ENCODE measurements at places on chromosomes 2 and 18.

- peak; percentile 18 for DNase-seq
These were observed 254.3 kb downstream of the LRRTM1 start for GRCh38 chr2:80050246-80050645.

DNA sequence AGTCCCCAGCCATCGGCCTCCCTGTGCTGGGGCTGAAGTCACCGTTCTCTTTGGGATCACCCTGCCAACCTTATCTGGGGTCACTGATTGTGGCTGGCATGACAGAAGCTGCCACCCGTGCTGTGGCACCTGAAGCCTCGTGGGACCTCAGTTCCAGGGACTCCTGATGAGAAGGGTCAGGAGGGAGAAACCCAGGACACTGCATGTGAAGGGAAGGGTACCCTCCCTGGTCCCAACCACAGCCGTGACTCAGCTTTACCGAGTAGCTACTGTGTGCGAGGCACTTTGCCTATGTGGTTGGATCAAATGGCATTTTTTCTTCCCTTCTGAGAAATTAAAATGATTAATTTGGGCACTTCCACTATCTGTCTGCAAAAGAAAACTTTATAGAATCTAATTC is 64.4 kb downstream of the SP110 start:
- DNase-seq, result no peak

- no peak for DNase-seq
These were observed 99.5 kb downstream of the TCF4 start for GRCh38 chr18:55488473-55488872.

GRCh38 chr2:122389694-122390093 is 634.2 kb downstream of the TSN start:
- DNase-seq, result no peak

GRCh38 chr2:237923481-237924163 is 43.2 kb upstream of the UBE2F start:
- DNase-seq, result peak; percentile 78

DNA sequence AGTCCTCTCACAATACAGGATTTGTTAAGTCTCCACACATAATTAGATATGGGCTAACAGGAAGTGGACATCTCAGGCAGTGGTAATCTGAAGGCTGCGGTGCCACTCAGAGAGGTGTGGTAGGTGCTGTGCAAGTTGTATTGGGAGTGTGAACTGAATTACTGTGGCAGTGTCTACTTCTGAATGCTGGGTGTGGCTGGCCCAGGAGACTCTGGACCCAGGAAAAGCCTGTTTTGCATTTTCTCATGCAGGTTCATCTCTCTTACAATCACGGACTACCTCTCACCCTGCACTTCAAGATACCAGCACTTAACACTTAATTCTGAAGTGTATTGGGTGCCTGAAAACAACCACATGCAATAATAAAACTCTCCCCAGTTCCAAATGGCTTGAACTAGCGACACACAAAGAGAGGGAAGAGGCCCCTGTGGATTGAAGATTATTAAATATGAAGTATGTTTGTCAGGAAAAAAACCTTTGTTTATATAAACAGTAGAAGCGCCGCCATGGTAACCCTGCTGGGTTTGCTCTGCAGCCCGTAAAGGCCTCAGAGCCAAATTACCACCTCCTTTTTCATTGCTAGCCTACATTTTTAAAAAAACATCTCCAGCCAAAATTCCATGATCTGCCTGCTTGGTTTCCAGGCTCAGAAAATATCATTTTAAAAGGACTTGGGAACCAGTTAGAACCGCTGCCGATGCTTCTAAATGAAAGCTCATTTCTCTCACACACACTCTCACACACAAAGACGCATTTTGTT is 77.5 kb downstream of the GFPT1 start:
- peak; percentile 75 for DNase-seq

DNA sequence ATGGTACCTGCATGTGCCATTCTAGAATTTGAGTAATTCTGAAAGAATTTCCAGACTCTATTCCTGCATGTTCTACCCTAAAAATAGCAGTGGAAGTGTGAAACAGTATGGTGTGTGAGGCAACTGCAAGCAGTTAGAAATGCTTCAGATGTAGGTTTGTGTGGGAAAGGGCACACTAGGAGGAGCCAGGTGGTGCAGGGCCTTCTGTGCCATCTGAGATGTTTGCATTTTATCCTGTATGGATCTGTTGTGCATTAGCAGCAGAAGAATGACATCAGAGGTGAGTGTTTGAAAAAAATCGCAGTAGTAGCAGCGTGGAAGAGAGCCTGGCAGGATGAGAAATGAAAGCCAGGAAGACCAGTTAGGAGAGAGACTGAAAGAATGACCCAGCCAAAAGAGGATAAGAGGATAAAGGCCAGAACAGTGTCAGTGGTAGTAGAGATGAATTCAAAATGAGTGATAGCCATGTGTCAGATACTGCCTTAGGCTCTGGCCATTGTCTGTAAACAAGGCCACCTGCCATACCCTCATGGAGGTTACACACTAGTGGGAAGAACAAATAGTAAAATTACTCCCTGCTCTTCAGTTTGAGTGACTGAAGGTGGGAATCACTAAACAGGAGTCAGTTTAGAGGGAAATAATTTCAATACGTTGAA is 142.2 kb downstream of the PKP4 start:
- peak; percentile 6 for DNase-seq

DNA sequence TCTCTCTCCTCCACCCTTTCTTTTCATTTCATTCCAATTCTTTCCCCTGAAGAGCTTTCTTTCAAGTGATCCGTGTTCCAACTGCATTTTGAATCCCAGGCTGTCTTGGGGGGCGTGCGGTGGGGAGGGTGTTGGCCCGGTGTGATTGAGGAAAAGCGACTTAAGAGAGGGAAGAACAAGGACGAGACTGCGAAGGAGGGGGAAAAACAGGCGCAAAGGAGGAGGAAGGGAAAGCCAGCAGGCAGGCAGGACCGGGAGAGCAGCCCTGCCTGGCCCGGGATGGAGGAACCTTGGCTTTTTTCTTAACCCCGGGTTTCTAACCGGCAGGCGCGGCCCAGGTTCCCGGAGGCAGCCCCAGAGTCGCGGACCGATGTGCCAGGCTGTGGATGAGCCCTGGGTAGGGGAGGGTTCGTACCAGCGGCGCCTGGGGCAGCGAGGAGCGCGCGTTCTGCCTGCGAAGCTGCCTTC is 1.3 kb downstream of the ADCYAP1 start:
- DNase-seq, result no peak

DNA sequence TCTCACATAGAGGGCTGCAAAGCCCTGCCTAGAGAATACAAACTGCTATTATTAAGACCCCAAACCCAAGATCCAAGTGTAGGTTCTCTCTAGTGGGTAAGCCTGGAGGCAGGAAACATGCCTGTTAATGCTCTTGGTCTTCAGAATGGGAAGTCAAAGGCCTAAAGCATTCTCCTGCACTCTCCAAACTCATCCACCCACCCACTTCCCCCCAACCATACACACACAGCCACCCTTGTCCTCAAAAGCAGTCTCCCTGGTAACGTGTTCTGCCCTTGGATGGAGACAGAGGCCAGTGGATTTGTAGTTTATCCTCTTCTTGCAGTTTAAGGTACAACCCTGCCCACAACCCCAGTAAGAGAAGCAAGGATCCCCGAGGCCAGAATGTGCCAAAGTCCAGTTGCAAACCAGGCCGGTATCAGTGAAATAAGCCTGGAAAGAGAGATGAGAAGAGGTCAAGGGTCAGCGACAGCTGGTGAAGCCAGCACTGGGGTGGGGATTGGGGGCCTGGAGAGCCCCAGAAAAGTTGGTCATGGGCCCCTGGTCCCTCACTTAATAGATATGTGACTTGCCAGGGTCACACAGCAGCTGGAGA is 23.0 kb downstream of the TMEM247 start:
- DNase-seq, result no peak

- DNase-seq, result peak; percentile 66
These were observed 219.6 kb upstream of the RAB12 start for GRCh38 chr18:8389391-8390340.

DNA sequence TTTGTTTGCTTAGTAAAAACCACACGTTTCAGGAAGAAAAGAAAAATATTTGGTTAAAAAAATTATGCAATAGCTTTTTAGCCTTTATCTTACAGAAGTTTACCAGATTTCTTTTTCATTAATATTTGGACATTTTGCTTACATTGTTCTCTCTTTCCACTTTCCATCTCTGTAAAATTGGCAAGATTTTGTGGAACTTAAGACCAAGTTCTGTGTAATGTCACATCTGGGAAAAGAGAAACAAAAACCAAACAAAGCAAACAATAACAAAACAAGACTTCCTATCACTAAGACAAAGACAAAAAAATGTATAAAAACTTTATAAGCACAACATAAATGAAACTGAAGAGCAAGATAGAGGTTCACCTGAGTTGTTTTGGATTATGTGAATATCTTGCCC is 1392.1 kb upstream of the CELF4 start:
- no peak for DNase-seq

DNA sequence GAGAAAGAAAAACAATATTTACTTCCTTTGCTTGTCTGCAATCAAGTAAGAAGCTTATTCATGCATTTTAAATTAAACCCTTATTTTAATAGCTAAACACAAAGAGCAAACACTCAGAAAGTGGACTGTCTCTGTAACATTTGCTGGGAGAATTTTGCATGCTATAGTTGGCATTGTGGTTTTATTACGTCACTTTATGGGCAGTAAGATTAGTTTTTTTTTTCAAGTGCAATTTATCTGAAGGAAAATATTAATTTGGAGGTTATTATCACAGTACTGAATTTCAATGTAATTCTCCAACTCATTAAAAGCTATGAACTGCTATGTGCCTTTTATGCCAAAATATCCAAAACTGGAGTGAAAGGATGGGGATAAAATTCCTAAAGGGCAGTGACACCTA is 103.3 kb downstream of the TMEFF2 start:
- DNase-seq, result no peak

- peak; percentile 43 for DNase-seq
These were observed 365.6 kb upstream of the UBE2E3 start for GRCh38 chr2:180614776-180615175.

DNA sequence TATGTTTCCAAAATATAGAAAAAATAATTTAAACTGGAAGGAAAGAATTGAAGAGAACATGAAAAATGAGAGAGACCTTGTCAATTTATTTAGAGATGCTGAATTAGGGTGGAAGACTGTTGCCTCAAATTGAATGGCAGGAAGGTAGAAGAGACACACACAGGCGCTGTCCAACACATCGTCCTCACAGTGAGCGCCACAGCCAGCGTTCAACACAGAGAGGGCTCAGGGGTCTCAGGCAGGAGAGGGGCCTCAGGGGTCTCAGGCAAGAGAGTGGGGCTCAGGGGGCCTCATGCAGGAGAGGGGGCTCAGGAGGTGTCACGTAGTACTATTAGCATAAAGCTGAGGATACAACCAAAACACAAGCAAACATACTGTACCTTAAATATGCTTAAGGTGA is 65.7 kb downstream of the TMEM18 start:
- no peak for DNase-seq

DNA sequence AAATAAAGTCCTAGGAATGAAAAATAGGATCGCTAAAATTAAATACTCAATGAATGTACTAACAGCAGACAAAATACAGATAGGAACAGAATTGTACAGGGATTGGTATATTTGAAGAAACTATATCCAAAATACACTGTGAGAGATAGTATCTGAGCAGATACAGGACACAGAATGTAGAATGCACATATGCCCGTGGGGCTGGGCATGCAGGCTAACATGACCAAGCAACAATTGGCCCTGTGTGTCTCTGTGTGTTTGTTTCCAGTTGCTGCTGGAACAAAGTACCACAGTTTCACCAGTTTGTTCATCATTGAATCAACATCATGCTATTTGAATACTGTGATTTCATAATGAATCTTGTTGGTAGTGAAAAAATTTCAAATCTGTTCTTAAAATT is 127.6 kb downstream of the PMAIP1 start:
- no peak for DNase-seq

DNA sequence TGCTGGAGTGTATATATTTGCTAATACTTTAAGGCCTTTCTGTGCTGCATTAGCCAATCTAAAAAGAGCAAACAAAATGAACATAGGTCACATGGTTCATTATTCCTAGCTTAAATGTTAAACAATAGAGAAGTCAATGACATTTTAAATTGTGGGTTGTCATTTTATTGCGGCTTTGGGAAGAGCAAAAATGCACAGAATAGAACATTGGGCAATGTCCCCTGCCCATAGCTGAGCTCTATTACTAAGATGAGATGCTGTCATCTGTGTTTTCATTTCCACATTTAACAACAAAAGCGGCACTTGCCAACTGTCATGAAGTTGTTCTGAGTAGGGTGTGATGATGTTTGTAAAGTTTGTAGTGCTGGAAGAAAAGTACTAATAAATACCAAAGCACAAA is 3.2 kb upstream of the VAPA start:
- DNase-seq, result no peak

DNA sequence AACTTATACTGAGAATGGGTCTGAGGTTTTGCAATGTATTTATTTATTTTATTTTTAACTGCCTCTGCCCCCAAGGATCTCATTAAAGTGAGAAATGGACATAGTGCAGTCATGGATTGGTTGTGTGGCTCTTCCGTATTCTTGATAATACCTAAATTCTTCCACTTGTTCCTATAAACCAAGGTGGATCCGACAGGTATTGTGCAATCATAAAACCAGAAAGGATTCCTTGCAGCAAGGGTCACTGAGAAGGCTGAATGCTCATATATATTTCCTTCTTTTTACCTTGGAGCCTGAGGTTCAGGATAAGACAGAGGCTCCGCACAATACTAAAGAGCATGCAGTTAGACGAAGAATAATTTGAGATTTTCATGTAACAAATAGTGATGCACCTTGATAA is 826.0 kb upstream of the SOX11 start:
- no peak for DNase-seq
